ENCODE measurements at places on chromosomes 11 and 22.

GRCh38 chr22:19375435-19375834 lies 56.1 kb downstream of the HIRA start:
- DNase-seq: no peak

DNA sequence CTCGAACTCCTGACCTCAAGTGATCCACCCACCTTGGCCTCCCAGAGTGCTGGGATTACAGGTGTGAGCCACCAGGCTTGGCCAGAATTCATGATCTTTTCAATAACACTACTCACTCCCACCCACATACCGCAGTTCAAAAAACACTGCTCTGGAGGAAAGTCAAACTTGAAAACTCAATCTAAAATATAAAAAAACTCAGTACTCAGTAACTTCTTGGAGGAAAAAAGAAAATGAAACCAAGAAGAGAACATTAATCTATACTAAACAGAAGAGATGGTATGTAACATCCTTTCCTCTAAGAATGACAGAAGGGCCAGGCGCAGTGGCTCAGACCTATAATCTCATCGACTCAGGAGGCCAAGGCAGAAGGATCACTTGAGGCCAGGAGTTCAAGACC lies 58.3 kb downstream of the MRTFA start:
- DNase-seq: no peak

- DNase-seq: no peak
These were observed 16.6 kb downstream of the IL10RA start for GRCh38 chr11:118002541-118003423.

GRCh38 chr22:27576815-27577573 lies 224.6 kb downstream of the MN1 start:
- DNase-seq: no peak

GRCh38 chr11:121112498-121113455 lies 11.7 kb downstream of the TECTA start:
- peak; percentile 67 for DNase-seq

- DNase-seq: no peak
These were observed 30.4 kb downstream of the PAAF1 start for GRCh38 chr11:73907191-73907590.

DNA sequence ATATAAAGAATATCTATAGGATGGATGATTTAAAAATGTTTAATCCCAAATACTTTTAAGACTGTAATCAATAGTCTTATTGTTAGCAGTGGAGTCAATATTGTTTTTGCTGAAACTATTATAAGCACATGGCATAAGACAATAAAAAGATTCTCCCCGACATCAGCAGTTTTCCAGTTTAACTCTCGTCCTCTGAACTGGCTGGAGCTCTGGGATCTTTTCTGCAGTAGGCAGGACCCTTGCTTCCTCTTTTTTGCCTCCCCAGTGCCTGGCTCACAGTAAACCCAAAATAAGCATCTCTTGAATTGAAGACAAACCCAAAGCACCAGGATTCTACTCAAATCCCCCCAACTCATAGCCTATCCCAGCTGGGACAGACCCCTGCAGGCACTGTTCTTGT lies 32.9 kb downstream of the KCNJ1 start:
- DNase-seq: no peak

GRCh38 chr11:85534806-85535205 lies 92.3 kb downstream of the DLG2 start:
- DNase-seq: no peak

DNA sequence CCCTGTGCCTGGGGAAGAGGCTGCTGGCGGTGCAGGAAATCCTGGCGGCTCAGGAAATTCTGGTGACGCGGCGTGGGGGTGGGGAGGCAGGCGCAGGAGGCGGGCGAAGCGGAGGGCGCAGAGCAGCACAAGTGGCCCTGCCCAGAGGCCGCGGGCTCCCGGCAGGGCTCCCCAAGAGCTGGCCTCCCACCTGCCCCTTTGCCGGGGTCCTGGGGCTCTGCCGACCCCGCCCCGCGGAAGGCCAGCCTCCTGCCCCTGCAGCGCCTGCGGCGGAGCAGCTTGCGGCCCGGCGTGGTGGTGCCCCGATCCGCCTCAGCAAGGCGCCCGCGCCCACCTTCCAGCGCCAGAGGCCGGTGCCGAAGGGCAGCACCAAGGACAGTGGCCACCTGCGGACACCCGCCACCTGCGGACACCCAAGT lies 100.2 kb upstream of the OR4C13 start:
- no peak for DNase-seq

DNA sequence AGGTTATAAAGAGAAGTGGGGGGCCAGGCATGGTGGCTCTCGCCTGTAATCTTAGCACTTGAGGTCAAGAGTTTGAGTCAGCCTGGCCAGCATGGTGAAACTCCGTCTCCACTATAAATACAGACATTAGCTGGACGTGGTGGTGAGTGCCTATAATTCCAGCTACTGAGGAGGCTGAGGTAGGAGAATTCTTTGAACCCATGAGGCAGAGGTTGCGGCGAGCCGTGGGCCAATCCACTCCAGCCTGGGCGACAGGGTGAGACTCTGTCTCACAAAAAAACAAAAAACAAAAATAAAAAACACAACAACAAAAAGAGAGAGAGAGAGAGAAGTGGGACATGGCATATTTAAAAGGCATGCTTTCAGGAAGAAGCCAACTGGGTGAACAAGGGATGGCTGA lies 80.1 kb upstream of the CARD18 start:
- DNase-seq: no peak

DNA sequence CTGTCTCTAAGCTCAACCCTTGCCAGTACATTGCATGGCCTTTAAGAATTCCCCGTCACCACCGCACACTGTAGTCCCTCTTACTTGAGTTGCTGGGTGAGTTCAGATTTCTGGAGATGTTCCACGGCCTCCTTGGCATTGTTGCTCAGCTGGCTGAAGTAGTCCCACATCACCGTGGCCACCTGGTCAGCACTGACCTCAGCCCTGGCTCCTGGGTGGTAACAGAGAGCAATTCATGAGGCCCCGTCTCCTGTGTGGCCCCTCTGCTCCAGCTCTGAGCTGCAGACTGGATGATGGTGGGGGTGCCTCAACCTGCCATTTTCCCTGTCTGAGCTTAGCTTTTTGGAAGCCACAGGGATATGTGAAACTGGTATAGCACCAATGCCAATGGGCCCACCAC lies 529 bp downstream of the APOA4 start:
- DNase-seq: no peak

- peak; percentile 31 for DNase-seq
These were observed 66.8 kb downstream of the LARGE1 start for GRCh38 chr22:33853200-33854097.

GRCh38 chr22:19568337-19569275 lies 44.4 kb upstream of the CLDN5 start:
- no peak for DNase-seq

DNA sequence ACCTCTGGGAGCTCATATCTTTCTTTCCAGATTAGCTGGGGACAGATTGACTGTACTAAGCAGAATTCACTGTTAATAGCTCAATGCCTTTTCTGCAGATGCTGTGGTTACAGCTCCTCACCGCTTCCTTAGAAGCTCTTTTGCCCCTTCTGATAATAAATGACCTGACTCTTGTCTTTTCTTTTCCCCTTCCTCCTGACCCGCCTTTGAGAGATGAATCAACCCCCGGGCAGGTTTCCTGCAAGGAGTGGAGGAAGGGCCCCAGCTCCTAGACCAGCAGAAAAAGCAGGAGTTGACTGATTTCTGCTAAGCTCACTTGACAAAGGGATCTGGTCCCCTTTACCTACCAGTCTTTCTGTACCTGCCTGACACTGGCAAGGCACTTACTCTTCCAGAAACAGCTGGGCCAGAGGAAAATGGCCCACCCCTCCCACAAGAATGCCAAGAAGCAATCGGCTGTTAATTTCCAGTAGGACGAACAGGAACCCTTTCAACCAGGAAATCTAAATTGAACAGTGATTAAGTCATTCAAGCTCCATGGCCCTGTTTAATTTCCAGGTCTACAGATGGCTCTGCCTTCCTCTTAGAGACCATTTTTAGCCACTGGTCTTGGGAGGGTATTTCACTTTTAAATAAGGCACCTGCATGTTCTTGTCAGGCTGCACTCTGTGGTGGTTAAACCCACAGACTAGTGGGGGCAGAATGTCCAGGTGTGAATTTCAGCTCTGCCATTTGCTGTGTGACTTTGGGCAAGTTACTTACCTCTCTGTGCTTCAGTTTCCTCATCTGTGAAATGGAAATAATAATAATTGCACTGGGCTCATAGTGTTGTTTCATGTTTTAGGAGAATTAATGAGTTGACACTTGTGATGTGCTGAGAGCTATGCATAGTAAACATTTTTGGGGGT lies 67.5 kb downstream of the PRR5L start:
- DNase-seq: no peak

DNA sequence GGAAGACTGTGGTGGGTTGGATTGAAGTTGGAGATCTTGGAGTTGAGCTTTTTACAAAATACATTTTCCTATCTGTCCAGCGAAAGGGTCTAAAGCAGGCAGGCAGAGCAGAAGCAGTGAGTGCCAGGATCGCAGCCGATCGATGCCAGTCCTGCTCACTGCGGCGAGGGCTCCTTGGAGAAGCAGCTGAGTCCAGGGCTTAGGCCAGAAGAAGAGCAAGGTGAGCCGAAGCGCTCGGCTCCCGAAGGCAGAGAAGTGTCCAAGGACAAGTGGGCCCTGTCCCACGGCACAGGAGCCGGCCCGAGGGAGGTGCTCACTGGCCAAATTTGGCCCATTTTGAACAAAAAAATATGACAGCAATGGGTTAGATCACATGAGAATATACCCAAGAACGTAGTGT lies 637.8 kb downstream of the BRD1 start:
- no peak for DNase-seq

DNA sequence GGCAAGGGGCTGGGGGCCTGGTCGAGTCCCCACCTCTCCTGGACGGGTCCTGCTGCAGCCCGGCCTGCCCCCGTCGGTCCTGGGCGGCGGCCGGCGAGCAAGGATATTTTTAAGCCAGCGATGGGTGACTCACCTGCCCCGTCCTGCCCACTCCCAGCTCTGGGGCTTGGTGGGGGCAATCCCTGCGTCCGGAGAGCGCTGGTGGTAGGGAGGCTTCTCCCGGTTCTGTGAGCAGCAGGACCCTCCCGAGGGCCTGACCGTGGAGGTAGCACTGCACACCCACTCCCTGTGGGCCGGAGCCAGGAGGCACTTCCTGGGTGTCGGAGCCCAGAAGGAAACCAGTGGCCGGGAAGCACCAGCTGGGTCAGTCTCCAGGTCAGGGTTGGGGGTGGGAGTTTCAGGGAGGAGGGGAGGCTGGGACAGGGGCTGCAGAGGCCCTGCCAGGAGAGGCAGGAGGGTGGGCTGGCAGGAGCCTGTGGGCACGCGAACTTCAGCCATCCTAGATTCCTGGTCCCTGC lies 467 bp downstream of the EPS8L2 start:
- DNase-seq: no peak

DNA sequence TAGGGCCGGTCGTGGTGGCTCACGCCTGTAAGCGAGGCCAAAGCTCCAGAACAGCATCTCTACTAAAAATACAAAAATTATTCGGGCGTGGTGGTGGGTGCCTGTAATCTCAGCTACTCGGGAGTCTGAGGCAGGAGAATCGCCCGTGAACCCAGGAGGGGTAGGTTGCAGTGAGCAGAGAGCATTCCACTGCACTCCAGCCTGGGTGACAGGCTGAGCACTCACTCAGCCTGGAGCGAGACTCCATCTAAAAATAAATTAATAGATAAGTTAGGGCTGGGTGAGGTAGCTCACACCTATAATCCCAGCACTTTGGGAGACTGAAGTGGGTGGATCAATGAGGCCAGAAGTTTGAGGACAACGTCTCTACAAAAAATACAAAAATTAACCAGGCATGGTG lies 10.2 kb upstream of the TAB1 start:
- DNase-seq: no peak

DNA sequence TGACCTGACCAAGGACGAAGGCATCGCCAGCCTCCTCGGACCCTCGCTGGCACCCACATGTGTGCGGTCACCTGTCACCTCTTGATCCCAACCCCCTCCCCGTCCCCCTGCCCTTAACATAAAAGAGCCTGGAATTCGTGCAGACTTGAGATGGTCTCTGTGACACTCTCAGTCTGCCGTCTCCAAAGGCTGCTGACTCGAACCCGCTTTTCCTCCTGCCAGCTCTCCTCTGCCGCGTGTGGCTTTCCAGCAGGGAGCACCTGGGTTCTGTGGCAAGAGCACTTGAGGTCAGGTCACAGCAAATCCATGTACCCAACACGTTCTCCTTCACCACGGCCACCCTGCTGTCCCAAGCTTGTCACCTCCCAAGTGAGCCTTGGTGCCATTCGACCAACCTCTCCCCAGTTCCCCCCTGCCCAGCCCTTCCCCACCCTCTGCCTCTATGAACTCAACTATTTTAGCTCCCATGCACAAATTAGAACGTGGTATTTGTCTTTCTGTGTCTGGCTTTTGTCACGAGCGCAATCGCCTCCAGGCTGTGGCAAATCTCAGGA lies 207.6 kb downstream of the BRD1 start:
- DNase-seq: no peak

DNA sequence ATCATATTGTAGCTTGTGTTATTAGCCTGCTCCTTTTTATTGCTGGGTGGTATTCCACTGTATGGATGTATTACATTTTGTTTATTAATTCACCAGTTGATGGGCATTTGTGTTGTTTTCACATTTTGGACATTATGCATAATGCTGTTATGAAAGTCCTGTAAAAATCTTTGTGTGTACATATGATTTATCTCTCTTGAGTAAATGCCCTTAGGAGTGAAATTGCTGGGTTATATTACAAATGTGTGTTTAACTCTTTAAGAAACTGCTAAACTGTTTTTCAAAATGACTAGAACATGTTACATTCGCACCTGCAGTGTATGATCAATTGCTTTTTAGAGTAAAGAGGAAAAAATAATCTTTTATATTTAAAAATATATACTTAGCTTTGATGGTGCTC lies 54.4 kb upstream of the TP53I11 start:
- no peak for DNase-seq
